ENCODE measurements at places on chromosomes 12 and 14.

- DNase-seq: no peak
These were observed 211.6 kb downstream of the KIF26A start for GRCh38 chr14:104349950-104350349.

DNA sequence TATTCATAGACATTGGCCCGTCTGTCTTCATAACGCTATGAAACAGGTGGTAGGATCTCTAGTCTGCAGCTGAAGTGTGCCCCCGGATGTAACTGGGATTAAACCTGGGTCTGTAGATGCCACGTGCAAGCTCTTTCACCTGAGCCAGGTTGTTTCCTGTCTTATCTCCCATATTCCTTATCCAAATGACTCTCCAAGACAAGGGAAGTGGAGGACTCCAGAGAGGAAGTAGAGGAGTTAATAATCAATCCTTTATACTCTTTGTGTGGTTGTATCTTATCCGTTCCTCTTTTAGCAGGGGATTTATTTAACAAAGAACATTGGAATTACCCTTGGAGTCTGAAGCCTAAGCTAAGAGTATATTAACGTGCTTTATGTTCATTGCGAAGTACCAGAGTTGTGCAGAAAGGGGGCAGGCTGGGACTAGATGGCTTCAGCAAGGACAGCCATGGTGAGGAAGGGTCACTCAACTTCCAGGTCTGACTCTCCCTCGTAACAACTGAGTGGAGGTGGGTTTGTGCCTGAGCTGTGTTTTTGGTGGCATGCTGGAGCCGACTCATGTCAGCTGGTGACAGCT is 82.8 kb downstream of the RIN3 start:
- no peak for DNase-seq

DNA sequence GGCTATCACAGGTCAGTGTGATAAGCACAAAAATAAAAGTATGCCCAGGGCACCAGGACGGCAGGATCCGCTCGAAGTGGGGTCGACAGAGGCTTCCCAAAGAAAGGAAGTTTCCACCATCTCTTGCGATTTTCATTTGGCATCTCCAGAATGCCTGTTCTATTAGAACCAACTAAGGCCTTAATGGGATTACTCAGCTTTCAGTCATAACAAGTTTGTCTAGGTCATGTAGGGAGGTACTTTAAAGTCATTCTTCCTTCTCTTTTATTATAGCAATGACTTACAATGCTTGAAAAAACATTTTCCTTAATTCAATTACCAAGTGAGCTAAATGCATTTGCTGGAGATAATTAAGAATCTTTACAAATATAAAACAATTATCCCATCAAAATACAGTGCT is 83.6 kb upstream of the DIO3 start:
- DNase-seq: no peak

DNA sequence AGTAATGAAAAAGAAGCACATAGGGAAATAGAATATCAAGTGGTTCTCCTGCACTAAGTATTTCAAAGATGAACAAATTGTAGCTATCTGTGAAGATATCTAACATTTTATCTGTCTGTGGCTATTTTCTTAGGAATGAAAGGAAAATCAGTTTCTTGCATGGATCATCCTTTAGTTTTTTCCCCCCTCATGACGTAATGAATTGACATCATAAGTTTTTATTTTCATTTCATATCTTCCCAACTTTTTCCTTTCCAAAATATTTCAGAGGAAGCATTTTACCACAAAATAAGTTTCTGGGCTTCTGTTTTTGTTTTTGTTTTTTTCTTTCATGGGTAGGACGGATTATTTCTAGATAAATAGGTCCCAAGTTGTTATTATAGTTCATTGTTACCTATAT is 996.6 kb downstream of the TMEM121 start:
- no peak for DNase-seq

GRCh38 chr14:70810621-70811020 is 1.3 kb upstream of the MAP3K9 start:
- DNase-seq: no peak
